ENCODE measurements at places on chromosomes 12 and 14.

DNA sequence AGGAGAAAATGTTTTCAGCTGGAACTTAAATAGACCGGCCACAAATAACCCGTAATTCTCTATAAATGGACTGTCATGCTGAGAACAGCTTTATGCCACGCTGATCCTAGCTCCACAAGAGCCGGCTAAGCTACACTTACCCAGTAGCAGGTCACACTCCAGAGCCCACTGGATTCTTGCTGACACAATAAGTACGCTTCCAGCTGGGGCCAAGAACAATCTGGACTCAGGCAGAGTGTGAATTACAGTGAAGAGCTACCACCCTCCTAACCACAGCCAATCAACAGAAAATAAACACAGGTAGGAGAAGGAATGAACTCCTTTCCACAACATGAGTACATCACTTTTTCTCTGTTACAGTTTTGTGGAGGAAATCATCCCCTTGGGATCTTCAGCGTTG is 531.3 kb downstream of the GALC start:
- DNase-seq: no peak

DNA sequence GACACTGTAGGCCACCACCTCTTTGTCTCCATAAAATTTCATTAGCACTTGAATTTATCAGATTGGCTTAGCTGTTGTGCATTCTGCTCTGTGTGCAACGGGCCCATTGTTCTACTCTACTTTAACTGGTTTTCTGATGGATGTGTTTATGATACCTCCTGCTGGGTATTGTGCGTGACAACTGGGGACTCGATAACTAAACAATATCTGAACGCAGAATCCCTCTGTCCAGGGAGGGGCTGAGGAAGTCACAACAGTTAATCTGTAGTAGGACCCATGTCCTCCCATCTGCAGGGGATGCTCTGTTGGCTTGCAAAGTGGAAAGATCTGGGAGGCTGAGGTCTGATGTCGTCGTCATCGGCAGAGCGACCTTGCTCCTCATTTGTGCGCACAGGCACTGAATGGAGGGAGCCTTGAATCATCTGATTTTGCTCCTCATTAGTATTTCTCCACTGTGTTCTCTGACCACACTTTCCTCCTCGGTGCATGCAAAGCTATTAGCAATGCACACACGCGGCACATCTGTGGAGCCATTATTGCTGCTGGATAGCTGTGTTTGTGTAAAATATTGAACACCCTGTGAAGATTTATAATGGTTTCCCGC is 422.5 kb downstream of the NRXN3 start:
- DNase-seq: no peak

GRCh38 chr14:67944605-67945004 is 125.0 kb downstream of the RAD51B start:
- DNase-seq: no peak

DNA sequence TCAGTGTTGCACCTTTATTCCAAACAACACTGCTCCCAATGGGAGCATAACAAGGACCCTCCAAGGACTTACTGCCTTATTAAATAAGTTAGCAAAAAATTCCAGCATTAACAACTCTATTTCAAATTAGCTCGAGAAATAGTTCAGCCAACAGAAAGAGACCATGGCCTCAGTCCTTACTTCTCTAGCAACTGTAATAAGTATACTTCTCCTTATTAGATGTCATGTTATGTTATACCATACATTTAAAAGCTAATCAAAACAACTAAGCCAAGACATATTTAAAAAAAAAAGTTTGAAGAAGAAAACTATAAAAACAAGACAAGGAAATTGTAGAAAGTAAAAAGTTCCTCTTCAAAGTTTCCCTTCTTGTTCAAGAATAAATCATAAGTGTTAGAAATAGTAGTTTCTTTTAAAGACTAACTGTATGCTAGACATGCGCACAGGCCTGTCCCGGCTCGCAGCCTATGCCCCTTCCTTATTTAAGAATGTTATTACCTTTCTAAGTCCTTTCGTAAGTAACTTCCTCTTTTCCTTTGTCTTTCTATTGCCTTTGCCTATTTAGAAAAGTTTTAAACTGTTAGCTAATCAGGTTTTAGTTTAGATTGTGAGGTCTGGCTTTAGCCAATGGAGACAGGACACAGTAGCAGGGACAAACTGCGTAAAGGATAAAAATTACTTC is 68.6 kb downstream of the RESF1 start:
- no peak for DNase-seq

GRCh38 chr12:75848961-75849360 is 182.6 kb downstream of the PHLDA1 start:
- no peak for DNase-seq

DNA sequence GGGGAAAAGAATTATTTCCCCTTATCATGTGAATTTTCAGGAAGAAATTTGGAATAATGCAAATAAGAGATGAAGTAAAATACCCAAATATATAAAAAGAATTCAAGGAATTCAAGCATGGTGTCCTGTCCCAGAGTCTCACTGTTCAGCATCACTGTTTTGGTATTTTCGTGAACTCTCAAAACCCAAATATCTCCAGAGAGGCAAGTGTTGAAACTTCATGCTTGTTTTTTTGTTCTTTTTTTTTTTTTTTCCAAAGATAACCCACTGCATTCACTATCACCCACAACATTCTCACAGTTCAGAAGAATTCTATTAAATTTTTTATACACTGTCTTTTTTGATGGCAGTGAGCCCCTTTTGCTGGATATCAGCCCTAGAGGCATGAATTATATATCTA is 354.9 kb downstream of the DIO2 start:
- no peak for DNase-seq

GRCh38 chr12:54562750-54563356 is 13.5 kb downstream of the PDE1B start:
- no peak for DNase-seq

GRCh38 chr14:32134448-32135097 is 57.5 kb downstream of the ARHGAP5 start:
- no peak for DNase-seq

- no peak for DNase-seq
Measured at GRCh38 chr12:24798335-24798734, 150.6 kb downstream of the BCAT1 start.

DNA sequence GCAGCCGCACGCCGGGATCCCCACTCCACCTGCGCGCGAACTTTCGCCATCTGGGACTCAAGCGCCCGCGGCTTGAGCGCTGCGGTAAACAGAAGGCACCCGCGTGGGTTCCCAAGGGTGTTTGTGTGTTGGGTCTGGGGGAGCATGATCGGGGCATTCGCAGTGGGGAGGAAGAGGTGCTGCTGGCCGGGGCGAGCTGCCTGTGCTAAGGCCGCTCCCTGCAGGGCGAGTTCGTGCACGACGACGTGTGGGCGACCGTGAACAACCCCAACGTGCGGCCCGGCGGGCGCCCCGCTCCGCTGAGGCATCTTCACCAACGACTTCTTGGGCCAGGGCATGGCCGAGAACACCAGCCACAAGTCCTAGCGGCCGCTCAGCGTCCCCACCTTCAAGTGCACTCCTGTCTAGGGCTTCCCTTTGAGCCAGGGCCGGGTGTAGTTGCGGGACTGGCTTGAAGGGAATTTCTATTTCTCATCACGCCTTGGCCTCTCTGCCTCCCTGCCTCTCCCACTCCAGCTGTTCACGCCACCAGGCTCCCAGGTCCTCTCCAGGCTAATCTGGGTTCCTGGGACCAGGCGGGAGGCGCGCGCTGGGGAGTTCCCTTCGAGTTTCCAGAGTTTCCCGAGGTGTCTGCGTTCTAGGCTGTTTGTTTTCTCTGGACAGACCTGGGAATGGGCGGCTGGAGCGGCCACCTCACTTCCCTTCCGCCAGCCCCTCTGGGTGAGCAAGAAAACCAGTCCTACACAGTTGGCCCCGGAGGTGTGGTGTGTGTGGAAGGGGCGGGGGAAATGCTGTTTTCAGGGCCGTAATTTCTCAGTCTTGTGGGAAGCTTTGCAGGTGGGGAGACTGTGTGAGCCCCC is 417.8 kb upstream of the TMTC1 start:
- DNase-seq: no peak

DNA sequence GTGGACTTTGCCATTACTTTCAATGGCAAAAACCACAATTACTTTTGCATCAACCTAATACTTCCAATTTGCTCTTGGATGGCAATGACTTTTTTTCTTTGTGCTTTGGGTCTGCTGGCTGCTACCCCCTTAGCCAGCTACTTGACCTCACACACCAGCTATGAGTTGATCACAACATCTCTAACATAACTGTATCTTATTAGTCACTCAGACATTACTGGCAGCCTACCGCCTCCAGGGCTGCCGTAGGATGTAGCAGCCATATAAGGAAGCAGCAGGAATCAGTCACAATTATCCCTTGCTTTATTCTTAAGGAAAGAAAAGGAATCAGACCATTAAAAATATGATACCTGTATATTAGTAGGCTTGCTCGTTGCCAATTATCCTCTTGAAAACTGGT is 260.5 kb downstream of the ADAMTS20 start:
- no peak for DNase-seq

- DNase-seq: no peak
Measured at GRCh38 chr14:36967892-36968555, 204.4 kb downstream of the SLC25A21 start.

DNA sequence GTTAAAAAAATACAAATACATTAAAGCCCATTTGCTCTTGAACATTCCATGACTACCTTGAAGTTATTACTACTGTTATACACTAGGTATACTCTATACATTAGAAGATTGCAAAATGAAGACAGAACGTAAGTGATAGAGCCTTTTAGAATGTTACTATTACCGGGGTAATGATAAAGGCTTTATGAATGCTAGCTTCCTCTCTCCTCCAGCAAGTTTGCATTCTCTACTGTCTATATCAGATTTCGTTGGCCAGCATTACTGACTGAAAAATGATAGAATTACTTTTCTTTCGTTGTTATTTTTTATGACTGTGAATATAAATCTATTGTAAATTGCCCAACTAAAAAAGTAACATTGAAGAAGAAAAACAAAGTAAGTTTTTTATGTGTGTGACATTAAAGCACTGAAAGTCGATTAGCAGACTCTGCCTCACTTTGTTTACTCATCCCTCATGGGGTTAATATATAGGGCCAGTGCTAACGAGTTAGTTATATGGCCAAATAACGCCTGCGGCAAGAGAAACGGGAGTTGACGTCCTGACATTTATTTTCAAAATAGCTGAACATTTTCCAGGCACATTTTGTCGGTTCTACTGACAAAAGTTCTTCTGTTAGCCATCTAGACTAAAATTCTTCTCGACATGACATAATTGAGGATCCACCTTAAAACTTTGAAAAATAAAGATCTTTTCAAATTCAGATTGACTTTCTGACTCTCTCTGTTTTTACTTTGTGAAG is 163.8 kb upstream of the KITLG start:
- no peak for DNase-seq

GRCh38 chr12:117180758-117181467 is 9.4 kb downstream of the FBXO21 start:
- no peak for DNase-seq

- no peak for DNase-seq
Measured at GRCh38 chr12:49987625-49988303, 15.0 kb downstream of the AQP6 start.

GRCh38 chr12:15962760-15963159 is 51.6 kb downstream of the DERA start:
- DNase-seq: no peak

DNA sequence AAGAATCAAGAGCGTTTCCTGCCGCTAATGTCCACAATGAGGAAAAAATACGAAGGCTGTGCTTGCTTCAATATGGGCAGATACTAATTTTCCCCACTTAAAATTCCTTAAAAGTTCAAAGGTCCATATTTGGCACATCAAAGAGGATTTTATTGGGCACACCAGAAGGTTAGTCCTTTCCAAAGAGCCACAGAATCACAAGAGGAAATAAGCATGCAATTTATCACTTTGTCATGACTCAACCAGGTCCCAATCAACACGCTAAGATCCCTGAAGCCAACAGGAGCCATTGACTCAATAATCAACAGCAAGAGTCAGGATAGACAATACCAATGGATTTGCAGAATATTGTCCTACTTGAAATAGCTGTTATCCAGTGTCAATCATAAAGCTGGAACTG is 80.6 kb downstream of the MAP1LC3B2 start:
- DNase-seq: no peak

DNA sequence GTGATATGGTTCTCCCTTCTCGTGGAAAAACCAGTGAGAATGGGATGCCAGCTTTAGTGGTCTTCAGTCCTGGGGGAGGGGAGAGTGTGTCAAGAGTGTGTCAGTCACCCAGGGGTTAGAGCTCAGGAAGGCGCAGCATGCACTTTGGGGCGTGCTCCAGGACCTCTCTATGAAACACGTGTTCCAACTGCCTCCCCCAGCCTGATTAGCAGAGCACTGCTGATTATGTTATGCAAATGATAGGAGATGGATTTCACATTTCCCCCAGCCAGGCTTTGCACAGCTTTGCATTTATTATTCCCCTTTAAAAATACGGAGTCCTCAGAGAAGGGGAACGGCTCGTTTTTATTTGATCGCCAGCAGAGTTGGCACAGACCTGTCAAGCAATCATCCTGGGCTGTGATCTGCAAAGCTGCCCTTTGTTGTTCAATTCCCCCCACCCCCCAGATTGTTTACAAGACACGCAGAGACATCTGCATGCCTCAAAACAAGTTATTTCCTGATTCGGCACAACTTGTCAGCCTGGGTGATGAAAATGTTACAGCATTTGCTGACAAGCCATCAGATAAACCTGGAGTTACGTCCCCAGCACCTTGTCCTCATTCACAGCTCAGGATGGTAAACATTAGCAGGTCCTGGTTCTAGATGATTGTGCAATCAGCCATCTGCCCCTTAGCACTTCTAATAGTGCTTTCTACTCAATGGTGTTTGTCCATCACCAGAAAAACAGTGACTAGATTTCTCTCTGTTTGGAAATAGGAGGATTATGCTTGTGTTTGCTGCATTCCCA is 196.5 kb downstream of the NOVA1 start:
- no peak for DNase-seq

DNA sequence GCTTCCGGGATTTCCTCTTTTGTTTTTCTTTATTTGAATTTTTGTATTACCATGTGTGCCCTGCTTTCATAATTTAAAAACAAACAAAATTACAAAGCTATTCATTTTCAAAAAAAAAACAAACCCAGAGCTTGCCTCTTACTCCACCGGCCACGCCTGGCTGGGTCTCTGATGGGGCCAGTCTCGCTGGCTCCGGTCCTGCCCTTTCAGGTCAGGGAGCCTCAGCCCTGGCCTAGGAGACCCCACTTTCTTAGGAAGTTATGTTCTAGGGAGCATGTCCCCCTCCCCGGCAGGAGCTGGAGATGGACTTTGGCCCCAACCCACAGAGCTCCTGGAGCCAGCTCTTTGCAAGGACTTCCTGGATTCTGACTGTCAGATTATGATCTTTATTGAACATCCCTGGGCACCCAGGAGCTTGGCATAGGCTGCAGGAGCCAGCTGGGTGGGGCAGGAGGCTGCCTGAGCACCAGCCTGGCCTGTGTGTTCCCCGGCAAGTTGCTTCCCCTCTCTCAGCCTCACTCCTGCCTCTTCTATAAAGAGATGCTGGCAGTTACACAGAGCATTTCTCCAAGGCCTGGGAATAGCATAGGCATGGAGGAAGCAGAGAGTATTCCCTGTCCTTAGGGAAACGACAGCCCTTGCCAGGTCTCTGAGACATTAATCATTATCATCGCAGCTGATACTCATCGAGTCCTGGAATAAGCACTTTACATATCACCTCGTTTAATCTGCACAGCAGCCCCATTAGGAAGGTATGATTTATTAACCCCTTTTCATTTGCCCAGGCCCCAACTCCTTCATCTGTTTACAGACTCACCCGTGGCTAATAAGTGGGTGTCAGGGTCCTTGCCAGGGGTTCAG is 3.5 kb downstream of the DEGS2 start:
- no peak for DNase-seq

Data from thoracic aorta (tissue), 2 donors.